NCI-H748 treated with DMSO at 0.1 percent for 48 hours (cell line): ENCODE measurements at places on chromosomes 3 and 15.

GRCh38 chr15:79988448-79989117 lies 17.6 kb upstream of the BCL2A1 start:
- no peak for DNase-seq

DNA sequence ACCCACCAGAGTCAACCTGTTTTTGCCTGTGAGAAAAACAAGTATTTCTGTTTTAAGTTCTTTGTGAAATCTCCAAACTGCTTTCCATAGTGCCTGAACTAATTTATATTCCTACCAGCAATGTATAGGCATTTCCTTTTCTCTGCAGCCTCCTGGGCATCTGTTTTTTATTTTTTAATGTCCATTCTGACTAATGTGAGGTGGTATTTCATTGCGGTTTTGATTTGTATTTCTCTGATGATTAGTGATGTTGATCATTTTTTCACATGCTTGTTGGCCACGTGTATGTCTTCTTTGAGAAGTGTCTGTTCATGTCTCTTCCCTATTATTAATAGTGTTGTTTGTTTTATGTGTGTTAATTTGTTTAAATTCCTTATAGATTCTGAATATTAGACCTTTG lies 820.5 kb downstream of the MCTP2 start:
- DNase-seq = no peak

- peak; percentile 68 for DNase-seq
These were observed 748.5 kb downstream of the ROBO1 start for GRCh38 chr3:79019137-79019923.

DNA sequence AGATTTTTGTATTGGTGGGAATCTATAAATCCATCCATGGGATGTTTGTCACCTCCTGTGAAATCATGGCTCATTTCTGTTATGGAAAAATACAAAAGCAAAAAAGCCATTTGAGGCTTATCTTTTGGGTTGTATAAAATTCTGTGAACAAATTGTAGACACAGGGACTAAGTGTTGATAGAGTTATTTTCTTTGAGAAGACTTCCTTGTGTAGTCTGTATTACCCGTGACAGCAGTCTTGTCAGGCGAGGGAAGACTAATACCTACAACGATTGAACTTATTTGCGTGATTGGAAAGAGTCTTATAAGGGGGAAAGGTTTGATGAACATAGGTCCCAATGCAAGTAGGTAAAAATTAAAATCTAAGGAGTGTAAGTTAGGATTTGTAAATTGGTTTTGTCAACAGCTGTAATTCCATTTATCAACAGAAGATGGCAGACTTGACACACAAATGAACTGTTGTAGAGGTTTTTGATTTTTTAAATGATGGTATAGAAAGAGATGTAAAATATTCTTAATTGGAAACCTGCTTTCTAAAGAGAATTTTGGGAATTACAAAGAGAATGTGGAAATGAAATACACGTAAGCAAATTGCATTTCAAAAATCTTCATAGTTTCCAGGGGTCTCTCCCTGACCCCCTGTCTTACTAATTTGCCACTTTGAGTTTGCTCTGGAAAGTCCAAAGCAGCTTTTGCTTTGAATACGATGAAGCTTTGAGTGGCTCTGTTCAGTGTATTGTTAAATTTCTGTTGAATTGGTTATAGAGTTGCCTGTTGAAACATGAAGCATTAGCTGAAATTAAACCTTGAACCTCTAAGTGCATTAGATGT lies 33.2 kb downstream of the SLC25A26 start:
- DNase-seq = peak; percentile 8

DNA sequence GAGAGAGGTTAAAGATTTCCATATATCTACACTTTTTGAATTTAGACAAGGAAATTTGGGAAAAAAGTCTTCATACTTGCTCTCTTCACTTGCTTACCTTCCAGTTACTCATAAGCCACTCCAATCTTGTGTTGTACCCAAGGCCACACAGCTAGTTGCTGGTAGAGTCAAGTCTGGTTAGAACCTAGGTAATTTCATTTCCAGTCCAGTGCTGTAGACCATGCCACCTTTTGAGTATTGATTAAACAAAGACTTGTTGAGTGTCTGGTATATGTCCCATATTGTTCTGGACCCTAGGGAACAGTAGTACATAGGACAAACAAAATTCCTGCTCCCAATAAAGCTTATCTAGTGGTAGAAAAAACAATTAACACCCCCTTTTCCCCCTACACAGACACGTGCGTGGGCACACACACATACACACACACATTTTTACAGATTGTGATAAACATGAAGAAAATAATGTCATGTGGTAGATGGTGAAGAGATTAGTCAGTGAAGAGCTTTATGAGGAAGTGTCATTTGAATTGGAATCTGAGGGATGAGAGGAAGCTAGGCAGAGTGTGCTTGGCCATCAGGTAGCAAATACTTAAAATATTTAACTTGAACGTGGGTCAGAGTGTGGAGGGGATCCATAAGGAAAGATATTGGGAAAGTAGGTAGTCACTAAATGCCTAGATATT lies 2.1 kb downstream of the CMC1 start:
- no peak for DNase-seq

DNA sequence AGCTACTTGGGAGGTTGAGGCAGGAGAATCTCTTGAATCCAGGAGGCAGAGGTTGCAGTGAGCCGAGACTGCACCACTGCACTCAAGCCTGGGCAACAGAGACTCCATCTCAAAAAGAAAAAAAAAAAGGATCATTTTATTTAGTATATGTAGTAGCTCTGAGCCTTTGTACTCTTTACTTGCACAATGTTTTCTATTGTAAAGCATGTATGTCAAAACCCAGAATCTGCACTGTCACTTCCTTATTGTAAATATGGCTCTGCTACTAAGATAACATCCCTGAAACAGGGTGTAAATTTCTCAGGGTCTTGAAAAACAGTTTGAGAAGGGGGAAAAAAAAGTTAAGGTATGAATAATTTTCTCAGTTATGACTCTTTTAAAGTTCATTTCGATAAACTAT lies 35.1 kb downstream of the SLMAP start:
- no peak for DNase-seq

DNA sequence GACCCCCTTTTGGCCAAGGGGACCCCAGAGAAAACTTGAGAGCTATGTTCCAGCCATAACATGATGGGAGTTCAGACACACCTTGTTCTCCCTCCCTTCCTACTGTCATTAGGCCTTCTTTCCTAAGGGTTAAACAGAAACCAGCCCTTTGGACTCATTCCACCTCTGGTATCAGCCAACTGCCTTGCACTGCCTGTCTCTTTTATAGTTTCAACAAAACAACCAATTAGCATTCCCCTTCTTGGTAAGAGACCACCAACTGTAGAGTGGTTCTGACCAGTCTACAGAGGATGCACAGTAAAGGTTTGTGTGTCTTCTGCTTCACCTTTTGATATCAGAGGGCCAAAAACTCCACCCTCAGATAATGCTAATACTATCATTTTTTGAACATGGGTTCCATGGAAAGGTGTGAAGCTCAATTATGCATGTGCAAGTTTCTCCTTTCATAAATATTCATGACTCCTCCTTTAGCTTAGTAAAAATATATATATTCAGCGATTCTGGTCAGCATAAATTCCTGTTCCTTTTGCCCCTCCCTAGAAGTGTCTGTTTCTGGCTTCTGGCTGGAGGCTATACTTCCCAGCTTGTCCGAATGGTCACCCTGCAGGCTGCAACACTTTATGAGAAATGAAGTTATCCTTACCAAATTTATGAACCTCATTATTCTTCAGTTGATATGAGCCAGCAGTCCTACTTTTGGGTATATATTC lies 55.9 kb downstream of the SERP1 start:
- no peak for DNase-seq

DNA sequence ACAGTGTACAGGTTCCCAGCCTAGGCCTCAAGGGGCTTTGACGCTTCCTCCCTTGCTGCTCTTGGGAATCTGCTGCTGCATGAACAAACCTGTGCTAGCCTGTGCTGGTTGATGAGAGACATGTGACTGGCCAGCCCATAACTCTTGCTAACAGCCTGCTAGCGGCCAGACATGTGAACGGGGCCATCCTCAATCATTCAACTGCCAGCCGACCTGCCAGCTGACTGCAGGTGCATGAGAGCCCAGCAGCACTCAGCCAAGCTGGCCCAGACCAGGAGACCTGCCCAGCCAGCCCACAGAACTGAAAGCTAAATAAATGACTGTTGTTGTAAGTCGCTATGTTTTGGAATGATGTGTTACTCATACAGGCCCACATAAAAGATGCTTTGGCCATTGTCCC lies 82.4 kb upstream of the DLG1 start:
- DNase-seq = no peak

DNA sequence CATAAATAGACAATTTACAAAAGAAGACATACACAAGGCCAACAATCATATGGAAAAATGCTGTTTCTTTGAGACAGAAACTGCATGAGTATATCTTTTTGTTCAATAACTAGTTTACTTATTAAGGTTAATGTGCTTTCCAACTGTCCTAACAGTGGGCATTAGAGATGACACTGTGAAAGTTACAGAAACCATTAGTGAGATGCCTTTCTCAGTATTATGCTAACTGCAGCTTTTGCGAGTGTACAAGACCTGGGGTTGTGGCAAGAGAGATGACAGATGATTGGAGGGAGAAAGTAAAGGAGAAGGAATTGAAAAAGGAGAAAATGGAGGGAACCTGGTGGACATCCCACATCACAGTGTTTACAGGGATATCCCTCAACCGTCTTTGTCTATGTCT lies 640.5 kb downstream of the ZPLD1 start:
- DNase-seq = no peak

- DNase-seq = no peak
These were observed 131.0 kb upstream of the TOPAZ1 start for GRCh38 chr3:44110648-44111047.

DNA sequence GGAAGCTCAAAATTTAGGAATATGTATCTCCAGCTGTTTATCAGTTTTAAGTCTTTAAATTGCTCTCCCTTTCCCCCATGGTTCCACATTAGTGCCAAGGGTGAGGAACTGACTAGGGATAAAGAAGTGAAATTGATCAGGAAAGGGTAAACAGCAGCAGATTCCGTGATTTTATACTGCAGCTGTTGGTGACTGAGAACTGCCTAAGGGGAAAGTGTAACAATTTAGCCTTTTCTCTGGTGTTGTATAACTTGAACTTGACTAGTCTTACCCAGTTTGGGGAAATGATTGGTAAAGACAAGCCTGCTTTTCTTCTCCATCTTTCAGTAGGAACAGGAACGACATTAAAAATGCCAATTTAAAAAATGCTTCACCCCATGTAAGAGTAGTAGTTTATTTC lies 5.0 kb downstream of the SPRED1 start:
- no peak for DNase-seq

GRCh38 chr3:5563537-5564277 lies 376.2 kb downstream of the EDEM1 start:
- no peak for DNase-seq

GRCh38 chr3:164200053-164200823 lies 878.1 kb downstream of the SI start:
- DNase-seq = no peak

GRCh38 chr15:74240002-74240568 lies 4.0 kb downstream of the CCDC33 start:
- peak; percentile 43 for DNase-seq

DNA sequence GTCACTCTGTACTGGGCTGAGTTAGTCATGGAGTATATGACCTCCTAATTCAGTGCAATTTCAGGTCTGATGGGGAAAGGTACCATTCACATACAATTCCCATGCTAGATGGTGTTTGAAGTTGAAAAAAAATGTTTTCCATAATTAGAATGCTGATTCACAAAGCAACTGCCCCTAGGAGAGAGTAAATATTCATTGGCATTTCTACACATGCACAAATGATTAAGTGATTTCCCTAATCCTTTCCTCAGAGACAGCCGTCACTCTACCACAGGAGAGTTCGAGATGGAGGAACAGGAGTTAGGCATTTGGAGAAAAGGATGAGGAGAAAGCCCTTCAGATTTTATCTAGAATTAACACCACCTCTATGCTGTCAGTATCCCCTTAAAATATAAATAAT lies 32.5 kb downstream of the GADL1 start:
- DNase-seq = no peak

GRCh38 chr3:126568776-126569342 lies 10.1 kb upstream of the C3orf22 start:
- no peak for DNase-seq

GRCh38 chr3:8631661-8632060 lies 12.9 kb downstream of the SSUH2 start:
- DNase-seq = no peak

GRCh38 chr3:178475062-178475461 lies 61.2 kb upstream of the KCNMB2 start:
- no peak for DNase-seq
